ENCODE measurements at places on chromosomes 7 and 10.

- DNase-seq, result no peak
These were observed 41.9 kb downstream of the ANKMY2 start for GRCh38 chr7:16603633-16604032.

DNA sequence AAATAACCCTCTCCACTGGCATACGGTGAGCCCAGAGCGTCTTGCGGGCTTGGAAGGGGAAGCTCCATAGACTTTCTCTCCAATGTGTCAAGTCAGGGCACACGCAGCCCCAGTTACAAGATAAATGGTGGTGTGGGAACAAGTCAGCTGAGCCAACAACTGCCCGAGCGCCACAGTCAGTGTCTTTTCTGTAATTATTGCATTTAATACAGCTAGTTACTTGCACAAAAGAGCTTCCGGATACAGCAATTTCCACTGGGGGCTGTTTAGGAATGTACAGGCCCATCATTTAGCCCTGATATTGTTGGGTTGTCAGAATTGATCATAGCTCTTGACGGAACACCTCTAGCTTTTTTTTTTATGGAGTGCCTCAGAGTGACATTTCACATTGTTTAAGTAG lies 193.5 kb upstream of the SP8 start:
- DNase-seq, result no peak

DNA sequence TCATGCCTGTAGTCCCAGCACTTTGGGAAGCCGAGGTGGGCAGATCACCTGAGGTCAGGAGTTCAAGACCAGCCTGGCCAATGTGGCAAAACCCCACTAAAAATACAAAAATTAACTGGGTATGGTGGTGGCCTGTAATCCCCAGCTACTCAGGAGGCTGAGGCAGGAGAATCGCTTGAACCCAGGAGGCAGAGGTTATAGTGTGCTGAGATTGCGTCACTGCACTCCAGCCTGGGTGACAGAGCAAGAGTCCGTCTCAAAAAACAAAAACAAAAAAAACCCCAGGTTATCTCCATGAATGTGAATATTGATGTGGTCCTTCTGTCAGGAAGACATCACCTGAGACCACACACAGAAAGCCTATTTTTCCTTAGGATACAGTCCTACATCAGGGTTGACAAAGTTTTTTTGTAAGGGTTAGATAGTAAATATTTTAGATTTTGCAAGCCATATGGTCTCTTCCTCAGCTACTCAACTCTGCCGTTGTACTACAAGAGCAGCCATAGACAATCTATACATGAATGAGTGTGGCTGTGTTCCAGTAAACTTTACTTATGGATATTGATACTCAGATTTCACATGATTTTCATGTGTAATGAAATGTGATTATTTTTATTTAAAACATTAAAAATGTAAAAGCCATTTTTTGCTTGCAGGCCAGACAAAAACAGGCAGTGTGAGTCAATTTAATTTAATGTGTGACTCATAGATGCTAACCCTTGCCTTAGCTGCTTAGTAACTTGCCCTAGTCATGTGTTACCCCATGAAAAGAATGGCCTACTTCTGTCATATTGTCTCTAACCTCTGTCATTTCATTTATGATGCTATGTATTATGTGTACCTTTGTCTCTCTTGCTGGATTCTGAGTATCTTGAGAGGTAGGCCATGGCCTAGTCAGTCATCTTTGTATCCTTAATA lies 78.1 kb downstream of the TPST1 start:
- no peak for DNase-seq

DNA sequence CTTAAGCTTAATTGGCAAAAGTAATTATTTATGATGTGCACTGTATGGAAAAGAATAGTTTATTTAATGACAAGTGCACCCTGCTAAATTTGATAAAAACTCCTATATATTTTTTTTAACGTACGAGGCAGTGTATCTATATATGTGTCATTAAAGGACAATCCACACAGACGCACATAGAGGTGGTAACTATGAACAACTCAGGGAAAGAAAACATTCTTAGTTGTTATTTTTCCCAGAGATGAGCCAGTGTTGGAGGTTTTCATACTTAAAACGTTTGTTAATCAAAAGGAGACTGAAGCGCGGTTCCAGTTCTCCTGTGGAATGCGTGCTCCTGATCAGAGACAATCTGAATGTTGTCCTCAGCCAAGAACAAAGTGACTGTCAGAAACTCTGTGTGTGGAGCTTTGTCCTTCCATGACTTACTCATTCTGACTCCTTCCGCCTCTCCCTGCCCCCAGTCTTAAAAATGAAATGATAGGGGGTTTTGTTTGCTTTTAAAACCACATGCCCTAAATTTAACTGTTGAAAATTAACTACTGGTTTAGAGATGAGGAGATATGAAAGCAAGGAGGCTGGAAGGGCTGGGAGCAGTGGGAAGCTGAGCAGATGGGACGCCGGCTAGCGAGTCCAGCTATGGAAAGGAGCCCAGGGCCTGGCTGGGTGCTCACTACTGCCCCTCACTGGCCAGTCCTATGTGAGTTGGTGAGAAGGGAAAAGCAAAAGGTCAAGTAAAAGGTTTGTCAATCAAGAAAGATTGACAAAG lies 99.6 kb downstream of the SVIL start:
- no peak for DNase-seq

DNA sequence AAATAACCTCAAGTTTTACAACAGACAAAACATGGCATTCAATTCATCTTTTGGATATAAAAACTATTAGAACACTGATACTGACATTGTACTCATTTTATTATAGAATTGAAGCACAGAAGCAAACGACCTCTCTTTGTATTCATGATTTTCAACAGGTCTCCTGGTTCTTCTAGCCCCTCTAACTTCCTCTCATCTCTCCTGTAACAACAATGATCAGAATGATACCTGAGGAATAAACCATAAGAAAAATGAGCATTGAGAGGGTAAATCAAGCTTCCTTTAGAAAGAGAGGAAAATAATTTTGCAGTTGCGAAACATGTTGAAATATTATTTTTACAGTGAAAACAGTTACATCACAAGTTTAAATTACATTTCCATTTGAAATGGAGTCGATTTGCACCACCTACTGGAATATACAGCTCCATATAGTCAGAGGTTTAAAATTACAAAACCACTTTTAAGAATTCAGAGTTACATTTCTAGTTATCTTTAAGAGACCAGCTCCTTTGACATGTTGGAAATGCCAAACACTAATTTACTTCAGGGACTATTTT lies 17.5 kb upstream of the TEX36 start:
- DNase-seq, result no peak

- no peak for DNase-seq
These were observed 185.4 kb downstream of the IPMK start for GRCh38 chr10:58082248-58082647.

DNA sequence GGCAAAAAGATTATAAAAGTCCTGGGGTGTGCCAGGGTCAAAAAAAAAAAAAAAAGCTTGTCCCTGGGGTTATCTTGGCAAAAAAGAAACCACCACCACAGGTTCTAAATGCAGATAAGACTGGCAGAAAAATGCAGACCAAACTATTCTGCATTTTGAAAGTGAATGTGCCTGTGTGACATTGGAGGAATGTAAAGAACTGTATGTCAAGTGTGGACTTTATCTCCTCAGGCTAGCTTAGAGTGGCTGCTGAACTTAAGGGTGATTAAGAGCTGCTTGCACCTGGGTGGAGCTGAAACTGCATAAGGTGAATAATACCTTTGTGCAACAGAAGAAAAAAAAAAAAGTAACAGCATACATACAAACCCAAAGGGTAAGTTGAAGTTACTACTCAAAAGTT lies 1.3 kb upstream of the NAPEPLD start:
- no peak for DNase-seq

DNA sequence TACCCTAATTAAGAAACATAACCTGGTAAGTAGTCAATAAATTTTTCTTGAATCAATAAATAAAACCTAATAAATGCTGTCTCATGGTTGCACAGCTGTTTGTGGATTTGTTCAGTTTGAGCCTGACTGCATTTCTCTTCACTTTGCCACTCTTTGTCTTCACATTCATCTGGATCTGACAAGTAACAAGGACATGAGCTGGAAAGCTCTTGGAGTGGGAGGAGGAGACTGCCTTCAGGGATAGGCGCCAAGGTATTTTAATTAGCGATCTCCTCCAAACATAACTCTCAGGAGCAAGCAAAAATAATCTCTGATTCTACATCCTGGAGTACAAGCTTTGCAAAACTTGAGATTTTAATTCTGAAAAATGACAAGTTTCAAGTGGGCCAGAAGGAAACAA lies 251.0 kb downstream of the BMPER start:
- no peak for DNase-seq
